AG04449 (cell line): ENCODE measurements at places on chromosomes 16 and 17.

GRCh38 chr17:75576661-75577060 is 10.9 kb upstream of the MYO15B start:
- no peak for DNase-seq

DNA sequence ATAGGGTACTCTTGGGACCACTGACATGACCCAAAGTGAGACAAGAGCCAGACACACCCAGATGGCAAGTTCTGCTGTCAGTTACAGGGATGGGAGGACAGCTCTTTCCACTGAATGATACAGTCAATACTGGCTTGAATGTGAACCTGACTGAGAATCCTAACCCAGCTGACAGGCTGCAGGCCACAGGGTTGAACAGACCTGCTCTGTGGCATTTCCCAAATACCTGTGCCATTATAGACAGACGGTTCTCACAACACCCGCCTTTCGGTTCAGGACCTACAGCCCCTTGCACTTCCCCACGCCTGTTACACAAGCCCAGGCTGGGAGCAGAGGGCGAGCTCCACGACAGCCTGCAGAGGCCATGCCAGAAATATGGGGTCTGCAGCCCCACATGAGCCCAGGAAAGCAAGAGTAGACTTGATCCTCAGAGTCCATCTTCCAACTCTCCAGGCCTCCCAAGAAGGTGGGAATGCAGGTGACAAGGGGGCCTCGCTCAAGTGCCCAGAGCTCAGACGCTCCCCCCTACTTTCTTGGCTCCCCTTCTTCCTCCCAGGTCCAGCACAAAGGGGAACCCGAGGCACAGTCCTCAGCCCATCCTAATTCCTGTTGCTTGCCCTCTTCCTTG is 314.3 kb downstream of the SOX9 start:
- no peak for DNase-seq

GRCh38 chr17:13351046-13351445 is 250.7 kb downstream of the HS3ST3A1 start:
- no peak for DNase-seq

DNA sequence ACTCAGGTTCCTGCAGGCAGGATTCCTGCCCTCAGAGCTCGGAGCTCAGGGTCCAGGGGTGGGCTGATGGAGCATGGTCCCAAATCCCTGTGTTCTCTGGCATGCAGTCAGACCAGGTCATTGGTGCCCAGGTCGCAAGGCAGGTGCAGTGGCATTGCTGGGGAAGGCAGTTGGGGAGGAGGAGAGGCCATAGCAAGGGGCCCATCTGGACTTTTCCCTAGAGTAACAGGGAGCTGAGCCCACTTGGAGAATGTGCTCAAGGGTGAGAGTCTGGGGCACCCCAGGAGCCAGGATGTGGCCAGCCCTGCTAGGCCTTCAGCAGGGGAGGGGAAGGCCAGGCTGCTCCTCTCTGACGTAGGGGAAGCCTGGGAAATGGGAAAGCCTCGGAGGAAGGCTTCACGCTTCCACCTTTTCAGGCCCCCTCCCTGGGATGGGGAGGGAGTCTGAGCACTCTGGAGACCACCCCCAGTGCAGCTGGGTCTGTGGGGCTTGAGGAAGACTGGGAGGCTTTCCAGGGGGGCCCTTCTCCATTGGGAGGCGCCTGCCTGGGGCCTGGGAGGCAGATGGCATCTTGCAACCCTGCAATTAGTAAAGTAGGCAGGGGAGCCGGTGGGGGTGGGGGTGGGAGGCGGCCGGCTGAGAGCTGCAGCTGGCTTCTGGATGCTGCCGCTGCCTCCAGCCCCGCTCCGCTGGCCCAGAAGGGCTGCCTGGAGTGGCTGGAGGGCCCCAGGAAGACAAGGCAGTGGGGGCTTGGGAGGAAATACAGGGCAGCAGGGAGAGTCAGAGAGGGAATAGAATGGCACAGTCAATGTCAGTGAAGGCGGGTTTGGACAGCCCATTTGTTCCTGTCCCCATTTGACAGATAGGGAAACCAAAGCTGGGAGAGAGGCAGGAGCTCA is 21.1 kb upstream of the DOK4 start:
- no peak for DNase-seq

GRCh38 chr17:36485027-36485426 is 1.5 kb upstream of the ZNHIT3 start:
- no peak for DNase-seq

DNA sequence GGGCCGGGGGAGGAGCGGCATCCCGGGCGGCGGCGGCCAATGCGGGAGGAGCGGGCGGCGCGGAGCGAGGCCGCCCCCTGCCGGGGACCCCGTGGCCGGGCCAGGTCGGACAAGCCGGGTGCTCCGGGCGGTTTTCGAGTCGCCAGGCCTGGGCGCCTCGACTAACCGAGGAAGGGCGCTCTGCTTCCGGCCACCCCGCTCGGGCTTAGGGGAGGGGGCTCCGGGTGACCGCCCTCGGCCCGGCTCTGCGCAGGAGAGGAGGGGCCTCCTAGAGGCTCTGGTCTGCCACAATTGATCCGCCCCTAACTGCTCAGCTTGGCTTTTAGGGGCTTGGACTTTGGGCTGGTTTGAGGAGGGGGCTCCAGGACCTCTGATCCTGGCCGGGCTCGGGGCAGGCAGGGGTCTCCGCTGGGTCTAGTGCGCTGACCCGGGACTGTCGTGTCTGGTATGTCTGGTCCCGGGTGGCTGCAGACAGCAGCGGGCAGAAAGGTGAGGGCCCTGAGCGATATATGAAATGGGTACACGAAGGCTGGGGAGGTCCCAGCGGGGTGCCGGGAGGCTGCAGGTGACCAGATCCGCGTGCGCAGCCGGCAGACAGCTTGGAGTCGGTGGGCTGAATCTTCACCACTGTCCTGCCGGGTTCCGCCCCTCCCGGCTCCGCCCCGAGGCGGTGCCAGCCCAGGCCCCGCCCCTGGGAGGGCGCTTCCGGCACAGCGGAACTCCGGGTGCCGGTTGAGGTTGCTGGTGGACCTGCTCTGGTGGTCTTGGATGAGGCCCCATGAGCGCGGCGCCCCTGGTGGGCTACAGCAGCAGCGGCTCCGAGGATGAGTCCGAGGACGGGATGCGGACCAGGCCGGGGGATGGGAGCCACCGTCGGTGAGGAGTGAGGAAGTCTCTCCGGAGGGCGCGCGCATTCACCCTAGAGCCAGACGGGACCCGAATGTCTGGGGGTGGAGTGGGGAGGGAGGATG is at the start of gene USB1:
Gene USB1, plus strand, starts transcription at position 702 of the 971 bp plus-strand sequence. Its CDS starts 77 bp downstream, at position 779.
- DNase-seq: no peak

- no peak for DNase-seq
Observed at GRCh38 chr17:41666237-41666641, 22.4 kb upstream of the EIF1 start.

GRCh38 chr17:41648411-41649195 is 24.2 kb upstream of the KRT17 start:
- no peak for DNase-seq

- DNase-seq: no peak
Observed at GRCh38 chr17:11999696-12000095, 2.4 kb upstream of the ZNF18 start.

DNA sequence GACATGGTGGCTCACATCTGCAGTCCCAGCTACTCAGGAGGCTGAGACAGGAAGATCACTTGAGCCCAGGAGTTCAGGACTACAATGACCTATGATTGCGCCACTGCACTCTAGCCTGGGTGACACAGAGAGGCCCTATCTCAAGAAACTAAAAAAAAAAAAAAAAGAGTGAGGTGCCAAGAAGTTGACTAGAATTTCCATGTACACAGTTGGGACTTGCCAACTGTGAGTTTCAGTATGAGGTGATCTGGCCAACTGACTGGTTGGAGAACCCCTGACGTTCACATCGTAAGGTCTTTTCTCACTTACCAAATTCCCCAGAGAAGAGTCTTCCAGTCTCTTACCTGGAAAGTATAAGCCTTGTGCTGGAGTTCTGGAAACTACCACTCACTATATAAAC is 3.1 kb upstream of the MED11 start:
- DNase-seq: no peak
